Activated T-cell treated with anti-CD3 and anti-CD28 coated beads, Interleukin-2, amount 50 U/mL, for 72 hours (primary cell): ENCODE measurements at places on chromosomes 6 and 20. TPM values are rescaled to one million over a fixed set of nuclear protein-coding genes. Genes with fewer than 3 reads are reported as not detected.

Gene CDH22
- total RNA-seq, result not detected

Gene PHACTR1
- 0.16 TPM for total RNA-seq

Gene TPX2
- 114 TPM for total RNA-seq

Gene SGK2
- 1.7 TPM for total RNA-seq

Gene TTLL9
- not detected for total RNA-seq

Gene SH3BGRL2
- 0.62 TPM for total RNA-seq

Gene OXT
- total RNA-seq, result 1.2 TPM

Gene ZNF391
- total RNA-seq, result 3.9 TPM

Gene FAM209B
- total RNA-seq, result 1.7 TPM

Gene CRISP3
- not detected for total RNA-seq

Gene PCMTD2
- 52.8 TPM for total RNA-seq

Gene TAPBP
- 180 TPM for total RNA-seq

Gene VWA7
- 3.3 TPM for total RNA-seq

Gene ARMH2
- not detected for total RNA-seq

Gene SAMD5
- 0.05 TPM for total RNA-seq

Gene ZNF165
- 6.1 TPM for total RNA-seq

Gene PDYN
- total RNA-seq, result not detected

Gene MCUR1
- 24.8 TPM for total RNA-seq

Gene SLC52A3
- total RNA-seq, result not detected

Gene LBP
- not detected for total RNA-seq

Gene GSTA3
- total RNA-seq, result not detected

Gene SYNGAP1
- total RNA-seq, result 86.9 TPM

Gene FNDC1
- 0.30 TPM for total RNA-seq

Gene ERVFRD-1
- not detected for total RNA-seq

Gene OR12D1
- total RNA-seq, result not detected

Gene QRSL1
- total RNA-seq, result 19.5 TPM

Gene SLA2
- 56.6 TPM for total RNA-seq

Gene ATP9A
- 1.3 TPM for total RNA-seq

Gene NRSN1
- total RNA-seq, result not detected

Gene CCR6
- total RNA-seq, result 1.2 TPM

Gene NNAT
- total RNA-seq, result 0.19 TPM

Gene BPIFA1
- total RNA-seq, result not detected

Gene C6orf58
- total RNA-seq, result not detected

Gene DPPA5
- total RNA-seq, result not detected

Gene TFAP2D
- not detected for total RNA-seq

Gene MANEA
- total RNA-seq, result 7.1 TPM

Gene ZBTB12
- 0.88 TPM for total RNA-seq

Gene POFUT1
- 63.2 TPM for total RNA-seq

Gene MCCD1
- not detected for total RNA-seq

Gene RBM38
- total RNA-seq, result 79.8 TPM

Gene SPATS1
- not detected for total RNA-seq

Gene PRL
- not detected for total RNA-seq

Gene NKX2-4
- not detected for total RNA-seq

Gene SYCP2L
- total RNA-seq, result not detected

Gene SNRPB
- total RNA-seq, result 329 TPM

Gene BMP7
- total RNA-seq, result 0.31 TPM

Gene VGLL2
- total RNA-seq, result not detected
